SJCRH30 (cell line): ENCODE measurements at places on chromosomes 6 and 20. TPM values are rescaled to one million over a fixed set of nuclear protein-coding genes. Genes with fewer than 3 reads are reported as not detected.

DNA sequence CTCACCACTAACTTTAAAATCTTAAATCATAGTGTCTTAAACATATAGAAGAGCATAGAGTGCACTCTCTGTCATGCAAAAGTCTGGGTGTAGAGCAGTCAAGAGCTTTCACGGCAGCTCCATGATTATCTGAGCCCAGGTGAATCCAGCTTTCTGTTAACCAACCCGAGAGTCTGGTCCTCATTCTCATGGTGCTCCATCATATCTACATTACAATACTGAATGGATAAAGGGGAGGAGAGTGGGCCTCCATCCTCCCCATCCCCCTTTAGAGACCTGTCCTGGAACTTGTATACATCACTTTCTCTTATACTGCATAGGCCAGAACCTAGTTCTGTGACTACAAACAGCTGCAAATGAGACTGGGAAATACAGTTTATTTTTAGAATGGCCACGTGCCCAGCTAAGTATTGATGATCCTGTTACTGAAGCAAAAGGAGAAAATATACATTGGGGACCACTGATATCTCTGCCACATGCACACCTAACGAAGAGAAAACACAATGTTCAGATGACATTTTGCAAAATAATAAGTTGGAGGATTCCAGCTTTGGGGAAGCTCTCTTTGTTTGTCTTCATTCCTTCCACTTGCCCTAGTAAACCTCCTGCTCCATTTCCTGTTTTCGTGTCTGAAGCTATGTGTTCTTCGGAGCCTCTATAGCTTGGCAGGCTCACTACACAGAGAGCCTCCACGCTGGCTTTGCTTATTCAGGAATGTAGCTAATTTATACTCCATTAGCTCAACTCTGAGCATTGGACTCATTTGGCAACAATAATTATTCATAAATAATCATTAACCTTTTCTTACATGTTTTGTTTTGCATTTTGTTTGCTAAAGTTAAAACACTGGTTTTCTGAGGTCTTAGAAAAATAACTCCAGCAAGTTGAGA lies 110.1 kb downstream of the IYD start:
- DNase-seq: no peak

- no peak for DNase-seq
Measured at GRCh38 chr6:138012682-138013081, 94.5 kb downstream of the PERP start.

GRCh38 chr6:38632490-38632889 lies 7.2 kb downstream of the BTBD9 start:
- no peak for DNase-seq

Gene ZNF165
- total RNA-seq: 0.53 and 0.68 TPM in 2 replicates

DNA sequence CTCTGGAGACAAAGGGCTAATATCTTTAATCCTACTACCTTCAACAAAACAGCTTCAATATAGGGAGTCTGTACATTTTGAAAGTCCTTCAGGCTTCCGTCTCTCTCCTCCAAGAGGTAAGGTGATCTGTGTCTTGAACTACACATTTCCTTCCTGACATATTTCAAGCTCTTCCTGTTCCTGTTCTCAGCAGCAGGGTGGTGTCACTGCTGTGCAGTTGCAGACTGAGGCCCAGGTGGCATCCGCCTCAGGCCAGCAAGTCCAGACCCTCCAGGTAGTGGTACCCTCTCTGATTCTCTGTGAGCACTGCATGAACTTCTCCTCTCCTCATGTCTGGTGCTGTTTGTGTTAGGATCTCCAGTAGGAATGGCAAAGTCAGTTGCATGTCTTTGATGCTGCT lies 7.8 kb downstream of the NFYA start:
- no peak for DNase-seq

GRCh38 chr6:164856138-164856537 lies 453.3 kb downstream of the C6orf118 start:
- DNase-seq: no peak

DNA sequence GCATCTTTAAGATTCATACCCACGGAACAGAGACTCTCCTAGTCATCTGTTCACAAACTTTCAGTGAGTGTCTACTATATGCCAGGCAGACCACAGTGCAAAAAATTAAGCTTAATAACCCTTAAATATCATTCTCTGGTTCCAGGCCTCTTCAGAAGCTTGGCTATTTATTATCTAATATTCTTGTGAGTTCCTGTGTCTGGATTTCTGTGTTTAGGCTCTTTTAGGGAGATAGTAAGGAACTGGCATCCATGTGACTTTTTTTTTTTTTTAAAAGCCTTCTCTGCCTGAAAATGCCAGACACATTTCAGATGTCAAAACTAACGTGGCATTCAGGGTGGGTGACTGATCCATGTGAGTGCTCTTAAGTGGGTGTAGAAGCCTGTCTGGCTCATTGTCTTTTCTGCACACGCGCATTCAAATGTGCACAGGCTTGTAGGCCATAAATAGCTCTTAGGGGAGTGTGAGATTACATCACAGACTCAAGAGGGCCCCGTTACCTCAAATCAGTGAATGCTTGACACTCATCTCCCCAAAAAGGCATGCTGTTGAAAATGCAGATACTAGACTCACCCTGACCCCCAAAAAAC lies 141.9 kb downstream of the GMPR start:
- DNase-seq: no peak

Gene NHLRC1
- not detected in 2 replicates for total RNA-seq

DNA sequence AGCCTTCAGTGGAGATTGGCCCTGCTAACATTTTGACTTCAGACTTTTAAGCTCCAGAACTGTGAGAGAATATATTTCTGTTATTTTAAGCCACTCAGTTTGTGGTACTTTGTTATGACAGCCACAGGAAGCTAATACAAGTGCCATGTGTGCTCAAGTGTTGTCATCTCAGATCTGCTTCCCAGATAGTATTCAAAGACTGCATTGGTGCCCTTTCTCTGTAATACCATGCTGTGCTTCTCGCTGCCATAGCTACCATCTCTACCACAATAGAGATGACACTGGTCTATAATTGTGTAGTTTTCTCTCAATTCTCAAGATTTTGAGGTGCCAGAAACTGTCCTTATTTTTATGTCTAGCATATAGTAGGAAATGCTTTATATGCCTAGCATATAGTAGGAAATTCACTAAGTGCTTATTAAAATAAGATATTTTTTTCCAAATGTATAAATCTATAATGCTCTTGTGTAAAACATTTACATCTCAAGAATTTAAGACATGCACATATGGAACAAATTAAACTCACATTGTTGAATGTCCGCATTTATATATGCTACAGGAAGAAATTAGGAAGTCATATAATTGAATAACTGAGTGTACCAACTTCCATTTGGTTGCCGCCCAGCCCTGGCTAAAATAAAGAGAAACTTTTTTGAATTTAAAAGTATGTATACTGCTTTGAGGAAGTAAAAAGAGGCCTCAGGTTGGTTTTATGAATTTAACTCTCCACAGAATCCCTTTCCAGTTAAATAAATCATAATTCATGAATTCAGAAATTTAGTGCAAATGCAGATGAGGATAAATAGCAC lies 77.6 kb downstream of the TPBG start:
- no peak for DNase-seq

Gene SSTR4
- not detected in 2 replicates for total RNA-seq

- peak; percentile 57 for DNase-seq
Measured at GRCh38 chr6:143337201-143337949, 113.1 kb downstream of the ADAT2 start.

DNA sequence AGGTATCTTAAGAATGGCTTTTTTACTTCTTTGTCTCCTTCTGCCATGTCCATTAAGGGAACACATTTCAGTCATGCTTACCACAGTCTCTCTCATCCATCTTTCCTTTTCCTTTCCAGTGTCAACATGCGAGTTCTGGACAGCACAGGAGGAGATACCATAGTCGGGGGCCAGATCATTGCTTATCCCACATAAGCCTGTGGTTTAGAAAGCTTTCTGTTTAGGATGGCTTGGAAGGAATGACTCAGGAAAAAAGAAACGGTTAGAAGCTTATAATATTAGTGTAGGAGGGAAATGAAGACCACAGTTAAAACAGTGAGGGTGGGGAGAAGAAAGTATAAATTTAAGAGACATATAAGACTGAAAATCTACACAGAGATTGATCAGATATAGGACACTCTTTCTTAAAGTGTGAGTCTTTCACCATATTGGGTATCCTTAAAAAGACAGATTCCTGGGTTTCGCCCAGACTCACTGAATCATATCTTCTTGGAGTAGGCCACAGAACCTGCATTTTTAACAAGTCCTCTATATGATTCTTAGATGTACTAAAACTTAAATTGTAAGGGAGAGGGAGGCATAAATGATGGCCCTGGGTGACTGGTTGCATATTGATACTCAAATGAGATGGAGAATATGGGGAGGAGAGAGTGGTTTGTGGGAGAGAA lies 36.1 kb downstream of the DSE start:
- DNase-seq: peak; percentile 45
